ENCODE measurements at places on chromosomes 1 and 21. TPM values are rescaled to one million over a fixed set of nuclear protein-coding genes. Genes with fewer than 3 reads are reported as not detected.

Gene MEX3A
- 1.2 TPM for total RNA-seq

Gene HSD3B1
- total RNA-seq, result not detected

Gene SH2D1B
- not detected for total RNA-seq

Gene S100A9
- total RNA-seq, result not detected

Gene COL9A2
- 1.5 TPM for total RNA-seq

Gene CD1D
- total RNA-seq, result 0.59 TPM

Gene AGL
- total RNA-seq, result 12.2 TPM

Data from smooth muscle cell of the pulmonary artery (primary cell).